T-helper 2 cell (primary cell): ENCODE measurements at places on chromosomes 5 and 9.
A peak's percentile ranks its signal among the peaks of the same experiment; 100 is the strongest.

DNA sequence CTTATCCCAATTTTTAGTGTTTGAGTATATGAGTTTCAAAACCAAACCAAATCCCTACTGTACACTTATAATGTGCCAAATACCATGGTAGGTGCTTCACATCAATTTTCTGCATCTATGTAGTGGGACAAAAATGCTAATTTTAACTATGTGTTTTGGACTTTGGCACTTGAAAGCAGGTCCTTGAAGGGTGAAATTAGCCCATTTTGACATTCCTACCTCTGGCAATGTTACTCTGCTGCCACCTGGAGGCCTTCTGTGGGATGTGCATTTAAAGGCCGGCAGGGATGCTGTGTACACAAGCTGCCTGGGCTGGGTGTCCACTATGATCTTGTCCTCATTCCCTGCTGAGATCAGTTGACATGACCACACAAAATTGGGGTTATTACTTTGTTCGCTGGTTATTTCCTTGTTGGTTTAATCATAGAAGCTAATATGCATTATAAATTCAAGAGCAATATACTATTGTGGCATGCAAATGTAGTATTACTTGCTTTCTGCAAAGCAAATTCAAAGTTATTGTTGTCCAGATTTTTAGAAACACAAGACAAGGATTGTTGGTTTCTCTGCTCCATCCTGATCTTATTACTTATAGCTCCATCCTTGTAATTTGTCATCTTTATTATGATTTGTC, 166.8 kb downstream of the ARHGEF28 start:
- DNase-seq, result peak; percentile 51

GRCh38 chr9:90107040-90107725, 502.4 kb downstream of the GADD45G start:
- DNase-seq, result no peak

DNA sequence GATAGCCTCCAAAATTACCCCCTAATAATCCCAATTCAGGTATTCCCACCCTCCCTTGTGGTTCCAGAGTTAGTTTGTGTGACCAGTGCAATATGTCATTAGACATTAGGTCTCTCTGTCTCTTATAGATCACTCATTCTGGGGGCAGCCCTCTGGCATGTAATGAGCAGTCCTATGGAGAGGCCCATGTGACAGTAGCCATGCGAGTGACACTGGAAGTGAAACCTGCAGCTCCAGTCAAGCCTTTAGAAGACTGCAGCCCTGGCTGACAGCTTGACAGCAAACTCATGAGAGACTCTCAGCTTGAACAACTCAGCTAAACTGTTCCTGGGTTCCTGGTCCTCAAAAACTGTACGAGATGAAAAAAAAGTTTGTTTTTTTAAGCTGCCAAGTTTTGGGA, 54.0 kb upstream of the HSPB3 start:
- DNase-seq, result no peak

GRCh38 chr9:99349870-99350269, 127.8 kb downstream of the SEC61B start:
- no peak for DNase-seq

DNA sequence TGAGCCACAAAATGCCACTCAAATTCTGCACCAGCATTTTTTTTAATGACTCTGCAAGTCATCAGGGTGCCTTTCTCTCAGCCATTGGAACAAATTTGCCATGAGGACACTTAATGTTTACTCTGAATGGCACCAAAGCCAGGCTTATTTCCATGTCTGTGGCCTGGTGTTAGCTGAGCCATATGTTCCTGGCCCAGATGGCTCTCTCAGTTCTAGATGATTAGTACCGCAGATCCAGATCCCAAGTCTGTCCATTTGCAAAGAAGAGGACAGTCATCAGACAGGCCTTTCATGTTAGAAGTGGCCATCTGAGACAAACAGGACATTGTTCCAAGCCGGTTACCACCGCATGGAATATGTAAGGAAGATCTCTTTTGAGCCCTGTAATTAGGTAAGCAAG, 70.3 kb downstream of the INSYN2B start:
- no peak for DNase-seq

DNA sequence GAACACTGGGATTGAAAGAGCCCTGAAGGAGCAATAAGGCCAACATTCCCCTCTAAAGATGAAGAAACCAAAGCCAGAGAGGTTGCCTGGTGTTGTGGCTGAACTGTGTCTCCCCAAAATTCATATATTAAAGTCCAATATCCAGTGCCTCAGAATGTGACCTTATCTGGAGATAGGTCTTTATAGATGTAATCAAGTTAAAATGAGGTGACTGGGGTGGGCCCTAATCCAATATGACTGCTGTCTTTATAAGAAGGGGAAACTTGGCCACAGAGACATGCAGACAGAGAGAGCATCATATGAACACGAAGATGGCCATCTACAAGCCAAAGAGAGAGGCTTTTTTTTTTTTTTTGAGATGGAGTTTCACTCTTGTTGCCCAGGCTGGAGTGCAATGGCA, 66.9 kb upstream of the PLPP1 start:
- DNase-seq, result no peak

DNA sequence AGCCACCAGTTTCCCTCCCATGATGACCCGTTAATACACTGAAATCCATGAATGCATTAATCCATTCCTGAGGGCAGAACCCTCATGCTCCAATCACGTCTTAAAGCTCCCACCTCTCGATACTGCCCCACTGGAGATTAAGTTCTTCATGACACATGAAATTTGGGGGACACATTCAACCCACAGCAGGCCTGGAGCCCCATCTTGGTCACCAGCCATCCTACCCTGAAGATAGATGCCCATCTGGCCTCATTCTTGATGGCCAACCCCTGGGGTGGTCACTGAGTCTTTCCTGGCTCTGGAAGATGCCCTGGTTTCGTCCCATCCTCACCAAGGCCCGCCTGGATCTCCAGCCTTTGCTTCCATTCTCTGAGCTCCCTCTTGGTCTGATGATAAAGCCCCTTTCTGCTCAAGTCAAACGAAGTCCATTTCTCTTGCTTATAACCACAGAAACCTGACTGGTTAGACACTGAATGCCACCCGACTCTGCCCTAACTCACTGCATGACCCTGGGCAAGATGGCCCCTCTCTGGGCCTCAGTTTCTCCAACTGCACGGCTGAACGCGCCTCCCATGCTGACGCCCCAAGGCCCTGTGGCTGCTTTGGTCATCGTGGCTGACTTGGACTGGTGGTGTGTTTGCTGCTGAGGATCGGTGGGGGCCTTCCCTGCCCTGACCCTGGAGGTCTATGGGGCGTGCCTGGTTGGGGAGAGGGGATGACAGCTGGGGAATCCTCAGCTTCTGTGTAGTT, 138.4 kb upstream of the IER5L start:
- DNase-seq, result no peak

GRCh38 chr5:141761-142160, 49.5 kb upstream of the LRRC14B start:
- DNase-seq, result no peak

- no peak for DNase-seq
Observed at GRCh38 chr9:83133316-83133715, 70.4 kb upstream of the RASEF start.

DNA sequence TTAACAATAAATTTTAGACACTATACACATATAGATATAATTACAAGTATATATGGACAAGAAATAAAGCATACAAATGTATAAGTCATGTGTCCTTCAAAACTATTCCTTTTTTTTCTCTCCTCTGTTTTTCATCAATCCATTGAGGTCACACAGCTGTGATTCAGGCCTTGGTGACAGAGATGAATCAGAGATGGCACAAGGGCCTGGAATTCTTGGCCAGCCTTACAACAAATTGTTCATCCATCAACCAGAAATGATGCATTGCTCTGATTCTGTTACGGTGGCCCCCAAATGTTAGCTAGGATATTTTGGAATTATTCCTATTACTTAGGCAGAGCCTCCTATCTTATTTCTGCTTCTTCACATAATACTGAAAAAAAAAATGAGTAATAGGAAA, 108.7 kb upstream of the MPDZ start:
- no peak for DNase-seq

DNA sequence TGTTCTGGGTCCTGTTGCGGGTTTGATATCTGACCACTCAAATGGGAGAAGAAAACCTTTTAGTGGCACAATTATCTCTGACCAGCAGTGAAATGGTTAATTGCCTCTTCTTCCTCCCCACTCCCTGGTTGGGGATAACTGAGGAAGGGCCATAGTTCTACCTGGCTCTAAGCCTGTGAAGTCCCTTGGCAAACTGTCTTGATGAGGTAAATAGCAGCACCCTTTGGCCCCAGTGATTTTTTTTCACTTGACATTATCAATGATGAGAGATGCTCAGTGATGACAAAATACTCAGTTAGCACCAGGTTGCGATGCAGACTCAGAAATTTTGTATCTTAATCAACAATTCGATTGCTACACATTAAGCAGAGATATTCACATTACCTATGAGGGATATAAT, 515.7 kb downstream of the PSAT1 start:
- no peak for DNase-seq

DNA sequence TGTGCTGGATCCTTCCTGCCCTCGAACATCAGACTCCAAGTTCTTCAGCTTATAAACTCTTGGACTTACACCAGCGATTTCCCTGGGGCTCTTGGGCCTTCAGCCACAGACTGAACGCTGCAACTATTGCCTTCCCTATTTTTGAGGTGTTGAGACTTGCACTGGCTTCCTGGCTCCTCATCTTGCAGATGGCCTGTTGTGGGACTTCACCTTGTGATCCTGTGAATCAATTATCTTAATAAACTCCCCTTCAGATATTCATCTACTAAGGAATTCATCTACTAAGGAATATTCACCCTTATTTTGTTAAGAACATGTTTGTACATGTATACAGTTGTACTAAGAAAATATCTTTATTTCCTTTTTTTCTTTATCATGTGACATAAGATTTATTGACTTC, 1079.7 kb downstream of the CDH12 start:
- no peak for DNase-seq

- DNase-seq, result no peak
Observed at GRCh38 chr5:158407824-158408195, 548.9 kb upstream of the CLINT1 start.

GRCh38 chr9:650362-650761, 191.1 kb upstream of the DMRT1 start:
- no peak for DNase-seq

GRCh38 chr9:16026886-16027285, 474.0 kb downstream of the CCDC171 start:
- no peak for DNase-seq
